Glutamatergic neuron (in vitro differentiated cells): ENCODE measurements at places on chromosomes 2 and 18. TPM values are rescaled to one million over a fixed set of nuclear protein-coding genes. Genes with fewer than 3 reads are reported as not detected.

PRSS56 gene
- not detected for total RNA-seq

IMPA2 gene
- total RNA-seq, result 103 TPM

DNA sequence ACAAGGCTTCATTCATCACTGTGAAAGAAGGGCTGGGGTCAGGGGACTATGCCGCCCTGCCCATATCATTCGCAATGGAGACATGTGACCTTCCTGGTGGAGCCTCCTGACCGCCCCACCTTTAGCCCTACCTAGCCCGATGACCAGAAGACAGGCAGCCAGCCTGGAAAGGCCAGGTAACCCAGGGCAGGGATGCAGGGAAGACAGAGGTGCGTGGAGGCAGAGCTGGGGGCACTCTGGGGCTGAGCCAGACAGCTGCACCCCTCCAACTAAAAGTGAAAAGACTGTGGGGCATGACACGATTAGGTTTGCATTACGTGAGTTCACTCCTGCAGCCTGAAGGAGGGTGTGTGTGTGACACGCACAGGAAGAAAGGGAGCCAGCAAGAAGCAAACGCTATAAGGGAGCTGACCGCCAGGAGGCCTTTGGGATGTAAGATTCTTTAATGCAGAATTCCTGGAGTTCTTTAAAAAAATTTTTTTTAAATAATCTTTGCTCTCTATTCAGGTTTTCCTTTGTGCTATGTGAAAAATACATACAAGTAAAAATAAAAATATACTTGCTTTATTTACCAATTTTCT, 3.7 kb upstream of the HES6 start:
- DNase-seq, result no peak

DNA sequence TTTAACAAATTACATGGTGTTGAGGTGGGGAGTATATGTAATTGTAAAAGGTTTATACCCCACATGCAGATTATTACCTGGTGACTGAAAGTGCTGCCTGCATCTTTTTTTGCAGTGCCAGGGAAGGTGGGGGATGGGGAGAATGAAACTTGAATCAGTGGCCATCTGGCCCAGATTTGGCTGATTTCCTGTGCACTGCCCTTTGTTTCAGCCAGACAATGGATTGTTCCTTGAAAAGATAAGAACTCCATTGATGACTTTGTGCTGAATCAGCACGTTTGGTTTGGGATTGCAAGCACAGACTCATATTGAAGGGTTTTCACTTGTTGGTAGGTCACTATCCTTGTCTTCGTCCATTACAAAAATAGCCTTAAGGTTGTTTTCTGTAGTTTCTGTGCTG, 20.9 kb downstream of the GREB1L start:
- no peak for DNase-seq

DNA sequence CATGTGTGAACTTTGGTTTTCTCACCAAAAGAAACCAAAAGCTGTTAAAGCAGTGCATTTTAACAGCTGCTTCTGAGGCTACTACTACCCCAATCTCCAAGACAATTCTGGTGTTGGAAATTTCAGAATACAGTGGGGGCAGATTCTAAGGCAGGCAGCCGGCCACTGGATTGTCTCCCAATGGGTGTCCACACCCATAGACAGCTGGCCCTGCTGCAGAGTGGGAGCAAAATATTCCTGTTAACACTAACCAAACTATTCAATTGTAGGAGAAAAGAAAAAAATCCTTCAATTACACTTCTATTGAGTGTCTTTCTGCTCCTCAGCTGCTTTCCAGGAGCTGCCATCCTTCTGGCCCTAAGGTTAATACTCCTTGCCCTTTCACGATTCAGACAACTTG, 223.7 kb downstream of the ALK start:
- DNase-seq, result no peak

DNA sequence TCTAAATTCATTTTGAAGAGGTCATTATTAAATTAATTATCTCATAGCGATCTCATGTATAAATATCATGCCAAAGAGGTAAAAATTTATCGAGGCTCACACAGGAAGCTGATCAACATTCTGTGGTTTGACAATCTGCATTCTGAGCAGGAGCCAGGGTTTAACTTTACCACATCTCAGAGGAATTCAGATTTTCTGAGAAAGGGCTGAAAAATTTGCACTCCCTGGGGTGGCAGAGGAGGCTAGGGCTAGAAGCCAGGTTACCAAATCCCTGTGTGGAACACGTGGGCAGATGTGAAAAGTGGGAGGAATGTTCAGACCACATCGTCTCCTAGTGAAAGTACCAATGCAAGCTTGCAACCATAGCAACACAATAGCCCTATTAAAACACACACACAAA, 63.5 kb upstream of the CTLA4 start:
- no peak for DNase-seq

DNA sequence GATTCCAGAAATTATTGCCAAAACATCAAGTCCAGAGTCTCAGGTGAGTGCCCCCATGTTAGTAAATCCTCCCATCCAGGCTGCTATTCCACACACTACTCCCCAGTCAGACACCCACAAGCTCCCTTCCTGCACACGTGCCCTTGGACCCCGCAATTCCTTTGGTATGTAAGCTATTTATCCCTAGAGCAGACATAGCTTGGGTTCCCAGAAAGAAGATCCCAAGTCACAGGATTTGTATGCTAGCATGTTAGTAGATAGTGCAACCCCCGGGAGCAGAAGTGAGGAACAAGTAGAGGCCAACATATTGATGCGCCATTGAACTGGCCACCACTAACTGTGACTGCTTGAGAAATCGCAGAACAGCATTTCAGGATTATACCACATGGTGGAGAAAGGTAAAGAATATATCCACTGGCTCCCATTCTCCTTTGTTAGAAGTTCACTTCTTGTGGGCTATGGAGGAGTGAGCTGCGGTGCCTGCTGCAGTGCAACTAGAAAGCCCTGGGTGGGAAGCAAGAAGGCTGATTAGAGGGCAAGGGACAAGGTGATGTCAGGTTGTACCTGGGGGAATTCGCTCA, 137.5 kb upstream of the CHAC2 start:
- DNase-seq, result no peak
